ENCODE measurements at places on chromosomes 2 and 18.

DNA sequence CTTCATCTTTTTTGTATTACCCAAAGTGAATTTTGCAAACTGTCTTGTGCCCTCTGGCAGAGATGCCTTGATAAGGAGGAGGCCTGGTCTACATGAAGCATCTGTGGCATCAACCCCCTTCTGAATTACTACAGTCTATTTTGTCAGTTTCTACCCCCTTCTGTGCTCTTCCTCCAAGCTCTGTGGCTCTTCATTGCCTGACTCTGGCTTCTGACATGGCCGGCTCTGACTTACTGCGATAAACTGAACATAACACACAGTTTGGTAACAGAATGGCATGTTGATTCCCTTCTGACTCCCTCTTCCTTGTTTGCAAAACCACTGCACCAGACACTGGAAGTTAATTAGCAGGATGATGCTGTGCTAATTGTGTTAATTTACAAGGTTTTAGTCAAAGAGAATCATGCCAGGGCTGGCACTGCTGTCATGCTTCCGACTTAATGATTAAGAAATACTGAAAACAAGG lies 122.5 kb downstream of the FIGN start:
- DNase-seq, result no peak

DNA sequence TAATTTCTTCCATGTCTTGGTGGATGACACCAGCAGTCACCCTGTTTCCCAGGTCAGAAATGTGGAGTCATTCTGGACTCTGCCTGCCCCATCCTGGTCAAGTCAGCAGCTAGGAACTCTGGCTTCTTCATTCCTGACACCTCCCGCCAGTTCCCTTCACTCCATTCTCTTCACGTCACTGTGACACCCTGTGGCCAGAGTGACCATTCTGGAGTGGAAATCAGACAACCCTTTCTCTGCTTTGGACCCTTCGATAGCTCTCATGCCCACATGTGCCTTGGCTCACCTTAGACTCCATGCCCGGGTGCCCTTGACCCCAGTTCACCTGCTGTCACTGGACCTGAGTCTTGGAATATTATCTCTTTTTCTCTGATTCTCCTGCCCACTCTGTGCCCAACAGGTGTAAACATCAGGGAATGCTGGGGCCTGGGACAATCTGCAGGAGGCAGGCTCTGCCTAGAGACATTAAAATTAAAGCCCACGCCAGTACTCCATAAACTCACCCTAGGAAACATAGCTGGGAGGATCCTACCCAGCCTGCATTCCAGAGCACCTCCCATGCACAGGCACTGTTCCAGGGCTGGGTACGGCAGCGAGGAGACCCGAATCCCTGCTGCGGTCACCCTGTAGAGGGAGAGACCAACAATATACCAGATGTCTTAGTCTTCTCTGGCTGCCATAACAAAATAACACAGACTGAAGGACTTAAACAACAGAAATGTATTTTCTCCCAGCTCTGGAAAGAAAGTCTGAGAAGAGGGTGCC lies 41.1 kb upstream of the FAHD2A start:
- no peak for DNase-seq

DNA sequence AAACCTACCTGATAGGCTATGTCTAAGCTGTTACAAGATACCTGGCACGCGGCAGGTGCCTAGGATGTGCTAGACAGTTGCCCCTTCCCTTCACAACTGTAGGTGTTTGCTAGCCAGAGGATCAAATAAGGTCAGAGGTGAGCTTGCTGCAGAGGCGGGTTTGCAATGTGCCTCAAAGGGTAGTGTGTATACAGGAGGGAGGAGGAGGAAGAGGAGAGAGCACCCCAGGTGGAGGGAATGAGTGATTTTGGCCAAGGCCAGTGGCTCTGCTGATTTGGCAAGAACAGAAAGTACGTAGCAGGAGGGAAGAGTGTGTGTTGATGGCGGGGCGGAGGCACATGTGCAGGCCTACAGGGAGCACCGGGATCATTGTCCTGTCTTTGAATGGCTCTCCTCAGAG lies 236.5 kb downstream of the HAUS1 start:
- DNase-seq, result no peak

DNA sequence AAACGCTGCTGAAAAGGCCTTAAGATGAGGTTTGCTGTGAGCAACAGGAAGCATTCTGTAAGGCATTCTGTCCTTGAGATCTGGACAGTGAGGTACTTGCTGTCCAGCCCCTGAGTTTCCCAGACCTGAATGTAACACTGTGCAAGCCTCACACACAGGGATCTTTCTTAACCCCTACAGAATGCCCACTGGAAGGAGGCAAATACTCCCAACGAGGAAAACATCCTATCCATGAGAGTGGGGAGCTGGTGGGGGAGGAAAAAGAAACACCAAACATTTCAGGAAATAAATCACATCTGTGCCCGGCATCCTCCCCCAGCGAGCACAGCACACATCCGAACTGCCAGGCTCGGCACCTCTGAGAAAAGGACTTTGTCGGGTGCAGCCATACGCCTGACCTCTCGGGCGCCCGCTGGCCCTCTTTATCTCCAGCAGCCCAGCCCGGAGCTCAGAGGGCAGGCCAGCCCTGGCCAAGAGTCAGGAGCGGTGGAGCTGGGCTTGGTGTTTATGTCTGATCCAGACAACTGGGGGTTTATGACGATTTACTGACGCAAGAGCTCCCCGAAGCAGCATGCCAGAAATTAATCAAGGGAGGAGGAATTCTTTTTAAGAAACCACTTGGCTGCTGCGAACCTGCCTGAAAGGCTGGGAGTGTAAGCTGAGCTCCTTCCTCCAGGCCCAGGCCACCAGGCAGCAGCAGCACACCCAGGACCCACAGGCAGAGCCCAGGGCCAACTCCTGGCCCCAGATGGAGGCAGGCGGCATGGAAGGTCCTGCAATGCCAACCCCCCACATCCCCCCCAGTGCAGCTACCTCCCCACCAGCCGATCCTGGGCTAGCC lies 72.2 kb downstream of the HDAC4 start:
- DNase-seq, result no peak

- DNase-seq, result no peak
Measured at GRCh38 chr2:98507461-98507860, 62.8 kb downstream of the INPP4A start.

GRCh38 chr18:65227970-65228369 lies 522.8 kb upstream of the CDH7 start:
- DNase-seq, result no peak
